ENCODE measurements at places on chromosomes 6 and 20. TPM values are rescaled to one million over a fixed set of nuclear protein-coding genes. Genes with fewer than 3 reads are reported as not detected.

Gene ZNFX1
- 10.4 TPM for total RNA-seq

Gene FAM217A
- total RNA-seq: not detected

Gene WFDC10B
- total RNA-seq: not detected

Gene RNF217
- 8.4 TPM for total RNA-seq

Gene ZNF334
- 21.4 TPM for total RNA-seq

Gene CCR6
- total RNA-seq: not detected

Gene APCDD1L
- total RNA-seq: not detected

Gene FILIP1
- 0.79 TPM for total RNA-seq

Gene ENPP4
- 3.3 TPM for total RNA-seq

Gene CTCFL
- total RNA-seq: 0.14 TPM

Gene ACSS1
- 14.0 TPM for total RNA-seq

Gene NELFCD
- total RNA-seq: 117 TPM

Gene POU3F2
- total RNA-seq: 114 TPM

Gene FUT9
- 2.2 TPM for total RNA-seq

Gene CFAP206
- 0.86 TPM for total RNA-seq

Gene SOX18
- total RNA-seq: not detected

Gene HMGN3
- 134 TPM for total RNA-seq

Gene KCNG1
- 4.5 TPM for total RNA-seq

Gene MAFB
- 1.6 TPM for total RNA-seq

Gene ALDH8A1
- total RNA-seq: 1.2 TPM

Gene SNAP91
- 8.7 TPM for total RNA-seq

Gene ADGRF5
- total RNA-seq: not detected

Gene TNFRSF21
- total RNA-seq: 16.4 TPM

Gene CRIP3
- total RNA-seq: 2.0 TPM

Gene ULBP1
- 2.3 TPM for total RNA-seq

Gene TMEM14C
- total RNA-seq: 88.3 TPM

Gene TLDC2
- total RNA-seq: not detected

Gene CDSN
- total RNA-seq: not detected

Gene SLC22A2
- total RNA-seq: not detected
